ENCODE measurements at places on chromosomes 2 and 18.

DNA sequence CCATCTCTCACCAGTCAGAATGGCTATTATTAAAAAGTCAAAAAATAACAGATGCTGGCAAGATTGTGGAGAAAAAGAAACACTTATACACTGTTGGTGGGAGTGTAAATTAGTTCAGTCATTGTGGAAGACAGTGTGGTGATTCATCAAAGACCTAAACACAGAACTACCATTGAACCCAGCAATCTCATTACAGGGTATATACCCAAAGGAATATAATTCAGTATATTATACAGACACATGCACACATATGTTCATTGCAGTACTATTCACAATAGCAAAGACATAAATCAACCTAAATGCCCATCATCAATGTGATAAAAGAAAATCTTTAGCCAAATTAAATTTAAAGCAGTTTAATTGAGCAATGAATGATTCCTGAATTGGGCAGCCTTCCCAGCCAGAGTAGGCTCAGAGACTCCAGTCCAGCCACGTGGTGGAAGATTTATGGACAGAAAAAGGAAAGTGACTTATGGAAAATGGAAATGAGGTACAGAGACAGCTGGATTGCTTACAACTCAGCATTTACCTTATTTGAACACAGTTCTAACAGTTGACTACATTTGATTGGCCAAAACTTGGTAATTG, 377.1 kb upstream of the SLC39A10 start:
- DNase-seq, result no peak

GRCh38 chr18:78213361-78213994, 766.1 kb upstream of the SALL3 start:
- DNase-seq, result no peak

DNA sequence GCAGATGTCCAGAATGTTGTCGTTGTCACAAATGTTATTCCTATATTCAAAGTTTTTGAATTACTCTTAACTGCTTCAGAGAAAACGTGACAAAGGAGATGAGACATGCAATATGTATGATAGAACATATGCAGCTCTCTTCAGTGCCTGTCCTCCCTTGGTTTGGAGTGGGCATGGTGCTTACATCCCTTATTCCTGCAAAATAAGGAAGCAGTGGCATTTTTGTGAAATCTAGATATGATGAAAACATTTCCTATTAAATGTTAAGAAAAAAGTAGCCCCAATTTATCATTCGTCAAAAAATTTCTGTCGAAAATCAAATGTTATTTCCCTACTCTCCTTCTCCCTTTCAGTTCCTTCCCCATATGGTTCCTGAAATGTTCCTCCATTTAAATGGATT, 457.5 kb upstream of the FANCL start:
- no peak for DNase-seq

- DNase-seq, result no peak
Observed at GRCh38 chr2:202610380-202610779, 24.4 kb upstream of the FAM117B start.

DNA sequence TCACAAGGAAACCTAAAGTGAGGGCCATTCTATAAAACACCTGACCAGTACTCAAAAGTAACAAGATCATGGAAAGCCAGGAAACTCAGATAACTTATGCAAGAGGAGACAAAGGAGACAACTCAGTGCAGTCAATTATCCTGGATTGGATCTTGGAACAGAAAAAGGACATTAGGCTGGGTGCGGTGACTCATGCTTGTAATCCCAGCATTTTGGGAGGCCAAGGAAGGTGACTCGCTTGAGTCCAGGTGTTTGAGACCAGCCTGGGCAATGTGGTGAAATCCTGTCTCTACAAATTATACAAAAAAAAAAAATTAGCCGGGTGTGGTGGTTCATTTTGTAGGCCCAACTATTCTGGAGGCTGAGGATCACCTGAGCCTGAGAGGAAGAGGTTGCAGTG, 424.5 kb upstream of the SPRED2 start:
- DNase-seq, result no peak

GRCh38 chr2:65688141-65688886, 255.9 kb upstream of the SPRED2 start:
- DNase-seq, result no peak

DNA sequence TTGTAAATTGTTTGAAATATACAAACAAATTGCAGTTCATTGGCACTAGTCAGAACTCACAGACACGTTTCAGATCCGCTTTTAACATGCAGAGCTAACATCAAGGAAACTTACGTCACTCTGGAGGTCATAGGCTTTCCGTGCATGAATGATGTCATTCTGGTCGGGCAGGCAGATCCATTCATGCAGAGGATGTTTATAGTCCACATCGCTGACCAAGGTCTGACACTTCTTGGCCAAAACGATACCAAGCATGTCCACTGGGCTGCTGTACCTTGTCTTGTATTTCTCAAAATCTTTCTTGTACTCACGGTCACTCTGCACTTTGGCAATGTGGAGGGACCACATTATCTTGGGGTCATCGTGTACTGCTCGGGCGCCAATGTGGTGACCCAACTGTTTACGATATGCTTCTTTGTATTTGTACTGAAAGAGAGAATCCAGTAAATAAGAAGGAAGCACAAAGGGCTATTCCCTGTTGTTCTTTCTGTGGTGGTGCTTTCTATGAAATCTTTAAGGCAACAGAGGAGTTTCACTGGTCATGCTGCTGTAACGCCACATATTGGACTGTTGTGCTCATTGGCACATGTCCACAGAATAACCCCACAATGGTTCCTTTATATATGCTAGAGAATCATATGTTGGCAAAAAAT, 114.8 kb downstream of the NEB start:
- DNase-seq, result no peak

- no peak for DNase-seq
Observed at GRCh38 chr18:76997951-76998808, 134.4 kb downstream of the MBP start.

GRCh38 chr2:220703279-220703678, 868.8 kb downstream of the EPHA4 start:
- no peak for DNase-seq

DNA sequence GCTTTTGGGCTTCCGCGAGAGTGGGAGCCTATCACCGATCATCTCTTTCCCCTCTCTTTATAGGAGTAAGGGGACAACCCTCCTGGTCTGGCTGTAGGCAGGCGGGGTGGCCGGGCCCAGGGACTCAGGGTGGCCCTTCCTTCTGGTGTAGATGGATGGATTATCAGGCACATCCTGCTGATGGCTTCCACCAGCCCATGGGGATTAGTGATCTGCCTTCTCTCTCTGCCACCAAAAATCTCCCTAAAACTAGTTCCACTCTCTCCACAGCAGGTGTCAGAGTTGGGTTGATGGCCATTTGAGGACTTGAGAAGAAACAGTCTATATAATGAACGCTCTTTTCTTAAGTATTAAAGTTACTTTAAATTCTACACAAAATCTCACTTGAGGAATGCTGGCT, 37.4 kb downstream of the NCK2 start:
- no peak for DNase-seq

DNA sequence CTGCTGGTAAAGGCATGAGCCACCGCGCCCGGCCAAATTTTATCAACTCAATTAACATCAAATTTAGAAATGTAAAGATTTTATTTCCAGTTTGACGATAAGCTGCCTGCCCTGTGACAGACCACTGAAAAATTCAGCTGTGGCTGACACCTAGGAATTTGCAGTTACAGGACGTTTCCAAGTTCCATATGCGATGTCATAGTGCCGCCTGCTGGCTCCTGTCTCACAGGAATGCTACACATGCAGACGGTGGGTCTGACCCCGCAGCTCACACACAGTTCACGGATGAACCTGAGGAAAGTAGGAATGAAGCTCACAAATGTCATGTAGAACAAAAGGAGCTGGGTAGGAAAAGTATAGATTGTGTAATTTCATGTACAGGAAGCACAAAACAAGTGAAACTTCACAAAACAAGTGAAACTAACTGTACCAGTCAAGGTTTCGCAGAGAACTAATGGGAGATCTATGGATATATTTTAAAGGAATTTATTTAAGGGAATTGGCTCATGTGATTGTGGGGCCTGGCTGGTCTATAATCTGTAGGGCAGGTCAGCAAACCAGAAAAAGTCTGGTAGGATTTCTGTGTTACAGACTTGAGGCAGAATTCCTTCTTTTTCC, 13.2 kb upstream of the SEH1L start:
- peak; percentile 74 for DNase-seq

DNA sequence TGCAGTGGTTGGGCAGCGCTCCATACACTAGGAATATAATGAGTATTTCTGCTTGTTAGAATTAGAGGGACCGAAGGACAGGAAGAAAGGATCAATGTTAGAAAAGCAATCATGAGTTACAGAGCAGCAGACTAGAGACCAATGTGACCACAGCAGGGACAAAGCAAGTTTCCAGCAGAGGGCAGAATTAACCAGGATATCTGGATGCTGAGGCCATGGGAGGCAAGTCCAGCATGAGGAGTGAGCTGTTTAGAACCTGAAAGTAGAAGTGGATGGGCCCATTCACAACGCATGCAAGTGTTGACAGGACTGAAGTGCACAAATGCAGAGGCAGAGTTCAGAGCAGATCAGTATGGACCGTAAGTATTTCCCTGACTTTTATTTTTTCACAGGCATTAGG, 910.4 kb upstream of the GYPC start:
- peak; percentile 50 for DNase-seq

DNA sequence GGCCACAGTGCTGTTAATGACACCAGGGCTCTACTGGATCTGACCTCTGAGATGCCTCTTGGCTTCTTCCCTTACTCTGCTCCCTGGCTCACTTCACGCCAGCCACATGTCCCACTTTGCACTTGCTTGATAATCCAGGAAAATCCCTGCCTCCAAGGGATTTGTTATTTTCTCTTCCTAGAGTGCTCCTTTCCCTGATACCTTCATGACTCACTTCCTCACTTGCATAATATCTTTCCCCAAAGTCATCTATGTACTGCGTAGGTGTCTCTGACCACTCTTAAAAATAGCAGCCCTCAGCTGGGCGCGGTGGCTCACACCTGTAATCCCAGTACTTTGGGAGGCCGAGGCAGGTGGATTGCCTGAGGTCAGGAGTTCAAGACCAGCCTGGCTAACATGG, 572.3 kb downstream of the PLCL1 start:
- no peak for DNase-seq

Data from NCI-H2171 treated with DMSO at 0.1 percent for 48 hours (cell line).